ENCODE measurements at places on chromosomes 2 and 18. TPM values are rescaled to one million over a fixed set of nuclear protein-coding genes. Genes with fewer than 3 reads are reported as not detected.

LYPD6 gene
- total RNA-seq: 2.1 TPM

FAM237A gene
- total RNA-seq: not detected

MC5R gene
- not detected for total RNA-seq

GRCh38 chr2:74314107-74314506 is 29.1 kb downstream of the SLC4A5 start:
- no peaks in the 10 kb centered on the region for H3K4me1 ChIP-seq
- no peak overlapping the region for H3K4me3 ChIP-seq
- no peak overlapping the region for H3K27ac ChIP-seq
- no peak for DNase-seq

- no peaks in the 10 kb centered on the region for H3K36me3 ChIP-seq
- no peaks in the 10 kb centered on the region for H3K27me3 ChIP-seq
- H3K27ac ChIP-seq: no peak overlapping the region
- peaks cover 27% of the 10 kb centered on the region for H3K4me1 ChIP-seq
- H3K4me3 ChIP-seq: no peak overlapping the region
Measured at GRCh38 chr2:28643911-28644334, 107.7 kb upstream of the PPP1CB start.

GRCh38 chr2:233800208-233800607 is 22.1 kb downstream of the MROH2A start:
- H3K4me1 ChIP-seq: no peaks in the 10 kb centered on the region
- peaks cover 27% of the 10 kb centered on the region for H3K27me3 ChIP-seq
- no peak overlapping the region for H3K4me3 ChIP-seq
- DNase-seq: no peak
- no peaks in the 10 kb centered on the region for H3K36me3 ChIP-seq

DNA sequence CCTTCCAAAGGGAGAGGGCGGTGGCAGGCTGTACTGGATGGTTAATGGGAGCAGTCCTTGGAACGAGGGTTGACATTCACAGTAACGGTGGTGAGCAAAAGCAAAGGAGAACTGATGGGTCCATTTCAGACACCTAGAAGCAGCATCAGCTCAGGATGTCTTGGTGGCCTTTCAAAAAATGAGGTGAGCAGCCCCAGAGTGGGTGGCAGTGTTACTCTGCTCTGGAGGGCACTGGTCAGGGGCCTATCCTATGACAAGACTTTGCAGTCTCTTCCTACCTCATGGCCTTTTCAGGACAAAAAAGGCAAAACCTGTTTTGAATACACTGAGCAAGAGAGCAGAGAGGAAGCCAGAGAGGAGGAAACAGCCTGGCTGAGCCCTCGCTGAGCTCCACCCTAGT is 23.5 kb downstream of the CAPN14 start:
- no peaks in the 10 kb centered on the region for H3K36me3 ChIP-seq
- no peak overlapping the region for H3K4me3 ChIP-seq
- H3K4me1 ChIP-seq: no peaks in the 10 kb centered on the region
- DNase-seq: peak; percentile 46
- H3K27ac ChIP-seq: no peak overlapping the region

- DNase-seq: no peak
- no peaks in the 10 kb centered on the region for H3K36me3 ChIP-seq
- no peak overlapping the region for H3K27ac ChIP-seq
- H3K4me3 ChIP-seq: no peak overlapping the region
- H3K4me1 ChIP-seq: peaks cover 20% of the 10 kb centered on the region
Measured at GRCh38 chr2:225893151-225893550, 493.6 kb downstream of the NYAP2 start.

DNA sequence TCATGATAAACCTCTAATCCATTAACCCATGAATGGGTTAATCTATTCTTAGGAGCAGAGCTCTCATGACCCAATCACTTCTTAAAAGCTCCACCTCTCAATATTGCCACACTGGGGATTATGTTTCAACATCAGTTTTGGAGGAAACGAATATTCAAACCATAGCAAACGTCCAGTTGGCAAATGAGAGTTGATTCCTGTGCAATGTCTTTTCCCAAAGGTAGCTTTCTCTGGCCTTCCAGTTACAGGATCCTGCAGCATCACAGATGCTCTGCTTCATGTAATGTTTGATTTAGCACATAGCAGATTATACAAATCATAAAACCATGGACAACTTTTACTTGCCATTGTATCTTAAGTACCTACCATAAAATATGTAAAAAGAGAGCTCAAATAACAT is 481.0 kb downstream of the TNS1 start:
- DNase-seq: no peak
- no peak overlapping the region for H3K27ac ChIP-seq
- H3K36me3 ChIP-seq: no peaks in the 10 kb centered on the region
- H3K27me3 ChIP-seq: peaks cover 8% of the 10 kb centered on the region
- peaks cover 19% of the 10 kb centered on the region for H3K4me1 ChIP-seq

DNA sequence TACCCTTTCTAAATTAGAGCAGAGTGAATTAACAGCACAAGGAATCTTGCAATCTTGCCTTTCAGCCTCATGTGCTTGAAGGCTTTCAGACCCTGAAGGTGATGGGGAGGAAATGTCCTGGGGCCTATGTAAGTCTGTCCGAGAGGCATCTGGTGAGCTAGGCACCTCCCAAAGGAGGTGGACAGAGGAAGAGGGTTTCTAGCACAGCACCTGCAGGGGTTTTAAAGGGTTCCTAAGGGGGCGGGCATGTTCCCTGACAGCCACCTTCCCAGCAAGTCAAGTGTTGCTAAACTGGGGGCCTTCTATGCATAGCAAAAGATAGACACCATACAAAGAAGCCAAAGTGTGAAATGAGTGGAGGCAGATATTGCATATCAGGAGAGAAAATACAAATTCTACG is 88.5 kb downstream of the CDH2 start:
- H3K4me3 ChIP-seq: no peak overlapping the region
- H3K4me1 ChIP-seq: peaks cover 56% of the 10 kb centered on the region
- no peak for DNase-seq
- no peaks in the 10 kb centered on the region for H3K27me3 ChIP-seq
- no peaks in the 10 kb centered on the region for H3K36me3 ChIP-seq

All from osteocyte (in vitro differentiated cells).